ENCODE measurements at places on chromosomes 3 and 15. TPM values are rescaled to one million over a fixed set of nuclear protein-coding genes. Genes with fewer than 3 reads are reported as not detected.
A peak's percentile ranks its signal among the peaks of the same experiment; 100 is the strongest.

- no peak for DNase-seq
Measured at GRCh38 chr3:37174532-37175126, at the start of gene LRRFIP2. LRRFIP2 (minus strand) TSS chr3:37174582; CDS start chr3:37148983, 25,599 bp downstream.

DNA sequence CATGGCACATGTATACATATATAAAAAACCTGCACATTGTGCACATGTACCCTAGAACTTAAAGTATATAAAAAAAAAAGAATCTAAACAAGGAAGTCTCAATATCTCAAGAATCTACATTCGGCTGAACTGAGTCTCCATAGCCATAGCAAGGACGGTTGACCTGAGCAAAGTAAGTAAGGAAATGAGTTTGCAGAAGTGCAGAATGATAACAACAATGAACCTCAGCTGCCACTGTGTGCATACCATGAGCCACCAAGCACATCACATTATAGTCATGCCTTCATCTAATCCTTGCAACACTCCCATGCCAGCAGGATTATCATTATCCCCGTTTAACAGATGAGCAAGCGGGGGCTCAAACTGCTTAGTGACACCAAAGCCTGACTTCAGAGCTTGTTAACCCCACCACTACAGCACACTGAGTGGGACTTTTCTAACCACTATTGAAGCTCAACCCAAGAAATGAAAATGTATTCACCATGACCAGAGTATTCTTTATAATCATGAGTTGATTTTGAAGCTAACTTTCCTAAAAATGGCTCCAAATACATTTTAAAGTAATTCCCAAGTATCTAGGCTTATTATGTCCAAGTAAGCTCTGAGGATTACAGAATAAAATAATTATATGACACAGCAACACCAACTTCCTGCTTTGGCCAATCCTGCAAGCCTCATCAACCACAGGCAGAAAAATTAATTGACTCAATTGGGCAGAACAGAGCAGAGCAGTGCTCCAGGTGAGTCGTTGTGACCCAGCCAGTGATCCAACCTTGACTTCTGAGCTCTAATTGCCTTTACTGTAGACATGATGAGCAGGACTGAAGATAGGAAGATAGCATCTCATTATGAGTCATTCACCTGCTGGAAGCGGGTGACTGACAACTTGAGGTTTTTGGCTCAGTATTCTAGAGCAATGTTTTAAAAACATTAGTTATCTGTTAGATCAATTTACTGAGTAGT is 47.3 kb upstream of the IL12A start:
- DNase-seq = no peak

GOLGA6B gene
- polyA plus RNA-seq = not detected

RAB7A gene
- 275 TPM for polyA plus RNA-seq

PTPN23 gene
- 10.2 TPM for polyA plus RNA-seq

C3orf20 gene
- polyA plus RNA-seq = not detected

DNA sequence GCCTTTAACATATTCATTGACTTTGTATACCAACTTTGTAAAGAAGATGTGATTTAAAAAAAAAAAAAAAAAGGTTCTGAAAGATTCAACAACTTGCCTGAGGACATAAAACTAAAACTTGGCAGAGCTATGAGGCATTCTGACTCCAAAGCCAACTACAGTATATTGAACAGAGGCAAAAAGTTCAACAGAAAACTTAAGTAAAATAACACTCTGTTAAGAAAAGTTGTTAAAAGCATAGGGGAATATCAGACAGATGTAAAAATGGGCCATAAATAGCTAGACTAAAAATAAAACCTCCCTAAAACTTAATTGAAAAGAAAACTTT is 23.4 kb downstream of the GOLIM4 start:
- no peak for DNase-seq

ZNF502 gene
- 1.8 TPM for polyA plus RNA-seq

MASP1 gene
- 0.69 TPM for polyA plus RNA-seq

- no peak for DNase-seq
Measured at GRCh38 chr3:160185751-160186150, 39.5 kb upstream of the C3orf80 start.

DNA sequence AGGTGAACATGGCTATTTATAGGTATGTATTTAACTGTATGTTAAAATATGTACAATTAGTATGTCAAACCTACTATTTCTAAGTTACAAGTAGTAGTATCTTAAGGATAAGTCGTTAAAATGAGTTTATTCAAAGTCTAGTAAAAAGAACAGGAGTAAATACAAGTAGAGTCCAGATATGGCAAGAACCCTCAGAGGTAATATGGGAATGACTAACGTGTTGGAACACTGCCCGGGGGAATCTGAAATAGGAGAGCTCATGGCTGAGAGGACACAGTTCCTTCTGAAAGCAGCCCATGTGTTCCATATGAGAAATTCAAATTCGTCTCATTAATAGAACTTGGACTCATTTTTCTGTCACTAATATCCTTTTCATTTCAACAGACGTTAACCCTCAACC is 158.8 kb downstream of the CLSTN2 start:
- peak; percentile 89 for DNase-seq

- no peak for DNase-seq
Measured at GRCh38 chr3:65593780-65594752, 444.7 kb downstream of the MAGI1 start.

GRCh38 chr3:172195407-172195754 is 156.0 kb downstream of the FNDC3B start:
- no peak for DNase-seq

DNA sequence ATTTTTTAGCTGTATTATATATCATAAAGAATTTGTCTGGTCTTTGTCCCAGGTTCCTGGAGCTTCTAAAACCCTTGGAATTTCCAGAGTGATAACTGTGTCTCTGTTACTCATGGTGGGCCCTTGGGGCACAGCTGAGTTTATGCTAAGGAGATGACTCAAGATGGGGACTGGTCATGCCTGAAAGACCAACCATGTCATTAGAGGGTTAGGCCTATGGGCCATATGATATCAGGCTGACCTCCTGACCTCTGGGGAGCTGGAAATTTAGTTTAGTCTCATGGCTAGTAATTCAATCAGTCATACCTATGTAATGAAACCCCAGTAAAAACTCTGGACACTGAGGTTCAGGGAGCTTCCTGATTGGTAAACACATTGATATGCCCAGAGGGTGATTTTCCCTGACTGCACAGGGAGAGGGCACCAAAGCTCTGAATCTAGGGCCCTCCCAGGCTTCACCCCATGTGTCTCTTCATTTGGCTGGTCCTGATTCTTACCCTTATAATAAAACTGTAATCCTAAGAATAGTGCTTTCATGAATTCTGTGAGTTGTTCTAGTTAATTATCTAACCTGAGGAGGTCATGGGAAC is 69.6 kb downstream of the EEFSEC start:
- DNase-seq = no peak

- no peak for DNase-seq
Measured at GRCh38 chr3:116331380-116331779, 113.9 kb downstream of the LSAMP start.

DNA sequence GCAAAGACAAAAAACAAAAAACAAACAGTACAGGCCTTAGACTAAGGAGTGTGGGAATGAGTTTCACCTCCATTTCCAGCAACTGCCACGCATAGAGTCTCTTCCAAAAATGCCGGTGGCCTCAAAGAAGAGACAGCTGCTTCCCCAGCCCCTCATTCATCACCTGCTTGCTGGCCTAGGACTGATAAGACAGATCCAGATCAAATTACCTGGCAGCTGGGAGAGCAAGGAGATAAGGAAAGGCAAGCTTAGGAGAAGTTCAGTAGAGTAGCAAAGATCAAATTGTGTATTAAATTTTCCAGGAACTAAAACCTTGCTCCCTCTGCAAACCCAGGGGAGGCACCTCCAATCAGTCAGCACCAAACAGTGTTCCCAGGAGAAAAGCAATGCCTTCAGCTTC is 325.8 kb upstream of the CTNNB1 start:
- no peak for DNase-seq

- peak; percentile 63 for DNase-seq
Measured at GRCh38 chr3:72821161-72821781, 27.0 kb downstream of the SHQ1 start.

GRCh38 chr15:68023307-68024101 is 30.6 kb upstream of the PIAS1 start:
- DNase-seq = no peak

DNA sequence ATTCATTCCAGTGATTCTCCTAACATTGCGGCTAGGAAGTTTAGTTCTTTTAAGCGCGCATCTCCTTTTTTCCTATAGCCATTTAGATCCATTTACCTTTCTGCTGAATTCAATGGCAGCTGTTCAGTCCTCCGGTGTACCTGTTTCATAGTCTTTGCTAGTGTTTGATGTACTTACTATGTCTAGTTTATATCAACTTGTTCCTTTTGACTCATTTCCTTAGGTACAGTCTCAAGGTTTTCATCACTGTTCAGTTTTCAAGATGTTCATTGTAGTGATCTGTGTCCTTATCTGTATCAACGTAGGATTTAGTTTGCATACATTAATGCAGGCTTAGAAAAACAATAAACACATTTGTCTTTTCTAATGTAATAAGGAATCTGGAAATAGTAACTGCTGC is 59.0 kb upstream of the MBNL1 start:
- no peak for DNase-seq

LSAMP gene
- 6.5 TPM for polyA plus RNA-seq

ARPIN gene
- polyA plus RNA-seq = 16.2 TPM

DNA sequence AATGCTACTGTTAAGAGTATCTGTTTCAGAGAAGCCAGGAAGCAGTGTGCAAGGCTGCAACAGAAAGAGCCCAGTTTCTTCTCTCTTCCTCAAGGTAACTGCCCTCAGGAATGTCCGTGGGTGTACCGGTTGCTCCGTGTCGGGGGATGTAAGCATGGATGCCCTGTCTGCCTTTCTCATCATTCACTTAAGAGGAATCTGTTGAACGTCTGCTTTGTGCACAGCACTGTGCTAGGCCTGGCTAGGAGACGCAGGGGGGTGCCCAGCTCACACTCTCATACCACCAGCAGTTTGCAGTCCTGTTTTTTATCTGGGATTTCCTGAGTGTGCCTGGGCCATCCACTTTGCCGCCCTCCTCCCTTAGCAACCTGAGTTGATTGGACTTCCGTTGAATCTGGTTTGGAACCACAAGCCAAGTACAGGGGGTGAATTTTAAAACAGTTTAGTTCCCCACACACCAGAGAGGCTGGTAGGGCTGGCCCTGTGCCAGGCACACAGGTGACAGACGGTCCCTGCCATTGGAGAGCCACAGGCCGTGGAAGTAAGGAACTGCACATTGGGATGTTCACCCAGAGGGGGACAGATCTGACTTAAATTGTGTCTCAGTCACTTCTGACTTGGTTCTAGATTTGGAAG is 11.2 kb downstream of the BOC start:
- no peak for DNase-seq

DNA sequence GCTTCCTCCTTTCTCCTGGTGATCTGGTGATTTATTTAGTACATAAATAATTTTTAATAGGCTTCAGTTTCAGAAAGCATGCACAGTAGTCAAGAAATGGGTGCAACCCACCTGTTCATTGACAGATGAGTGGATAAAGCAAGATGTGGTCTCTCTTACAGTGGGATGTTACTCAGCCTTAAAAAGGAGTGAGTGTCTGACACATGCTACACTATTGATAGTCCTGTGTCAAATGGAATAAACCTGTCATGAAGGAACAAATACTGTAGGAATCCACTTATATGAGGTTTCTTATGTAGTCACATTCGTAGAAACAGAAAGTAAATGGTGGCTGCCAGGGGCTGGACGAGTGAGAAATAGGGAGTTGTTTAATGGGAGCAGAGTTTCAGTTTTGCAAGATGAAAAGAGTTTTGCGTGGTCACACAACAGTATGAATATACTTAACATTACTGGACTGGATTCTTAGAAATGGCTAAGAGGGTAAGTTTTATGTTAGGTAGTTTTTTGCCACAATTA is 56.0 kb upstream of the PPARG start:
- no peak for DNase-seq

DNA sequence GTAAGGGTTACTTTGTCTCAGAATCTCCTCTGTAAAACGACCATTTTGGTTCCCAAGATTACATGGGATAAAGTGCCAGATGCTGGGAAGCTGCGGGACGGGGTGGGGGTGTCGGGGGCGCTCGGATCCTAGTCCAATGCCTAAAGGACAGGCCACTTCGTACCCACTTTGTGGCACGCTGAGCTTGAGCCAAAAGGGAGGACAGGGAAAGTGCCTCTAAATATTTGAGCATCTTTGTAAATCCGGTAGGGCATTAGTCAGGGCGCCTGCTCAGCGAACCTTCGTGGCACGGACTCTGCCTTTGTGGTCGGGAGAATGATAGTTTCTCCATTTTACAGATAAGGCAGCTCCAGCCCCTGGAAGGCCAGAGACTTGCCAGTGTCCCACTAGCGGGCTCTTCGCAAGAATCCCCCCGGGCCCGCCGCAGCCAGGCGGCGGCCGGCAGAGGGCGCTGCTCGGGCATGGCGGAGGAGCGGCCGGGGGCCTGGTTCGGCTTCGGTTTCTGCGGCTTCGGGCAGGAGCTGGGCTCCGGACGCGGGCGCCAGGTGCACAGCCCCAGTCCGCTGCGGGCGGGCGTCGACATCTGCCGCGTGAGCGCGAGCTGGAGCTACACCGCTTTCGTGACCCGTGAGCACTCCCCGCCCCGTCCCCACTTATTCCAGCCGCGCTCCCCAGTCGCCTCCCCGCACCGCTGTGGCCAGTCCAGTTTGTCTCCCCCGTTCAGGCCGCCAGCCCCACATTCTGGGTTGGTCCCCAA is 1.8 kb downstream of the RCCD1 start:
- DNase-seq = peak; percentile 87

DNA sequence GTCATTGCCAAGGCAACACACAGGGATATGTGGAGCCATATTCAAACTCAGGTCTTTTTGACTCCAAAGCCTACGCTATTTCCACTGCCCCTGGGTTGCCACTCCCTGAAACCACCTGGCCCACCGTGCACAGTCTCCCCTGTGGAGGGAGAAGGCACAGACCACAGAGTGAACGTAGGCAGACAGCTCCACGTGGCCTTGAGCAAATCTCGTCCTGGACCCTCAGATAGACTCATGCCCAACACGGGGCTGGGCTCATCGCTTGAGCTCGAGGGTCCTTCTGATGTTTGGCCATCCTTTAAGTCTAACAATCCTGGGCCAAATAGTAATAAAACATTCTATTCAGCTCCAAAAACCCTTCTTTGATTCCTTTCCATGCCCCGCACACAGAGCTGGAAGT is 72.0 kb downstream of the CPN2 start:
- peak; percentile 50 for DNase-seq

DNA sequence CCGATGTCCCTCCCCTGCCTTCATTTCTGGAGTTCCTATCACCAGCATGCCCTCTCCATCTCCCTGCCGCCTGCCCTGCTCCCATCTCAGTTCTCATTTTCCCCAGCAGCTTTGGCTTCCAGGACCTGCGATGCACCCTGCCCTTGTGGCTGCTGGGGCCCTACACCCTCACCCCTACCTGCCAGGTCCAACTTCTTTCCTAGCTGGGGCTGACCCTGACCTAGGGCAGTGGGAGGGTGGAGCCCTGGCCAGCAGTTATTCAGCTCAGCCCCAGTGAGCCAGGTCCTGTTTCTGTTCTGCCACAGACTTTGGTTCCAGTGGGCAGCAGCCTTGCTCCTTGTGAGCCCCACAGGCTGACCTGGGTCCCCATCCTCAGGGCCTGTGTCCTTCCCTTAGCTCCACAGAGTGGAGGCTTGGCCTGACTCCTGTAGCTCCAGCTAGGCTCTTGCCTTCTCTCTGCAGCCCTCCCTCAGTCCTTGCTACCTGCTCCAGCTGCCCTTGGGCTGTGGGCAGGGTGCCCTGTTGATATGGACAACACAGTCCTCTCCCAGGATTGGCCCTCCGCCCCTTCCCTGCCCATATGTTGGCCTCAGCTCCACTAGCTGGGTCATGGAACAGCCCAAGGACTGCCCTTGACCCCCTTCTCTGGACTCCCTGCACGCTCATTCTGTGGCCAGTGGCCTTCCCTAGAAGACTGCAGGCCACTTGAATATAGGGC is 34.7 kb upstream of the PDE8A start:
- DNase-seq = peak; percentile 35

All from sigmoid colon (tissue), 7 donors.